ENCODE measurements at places on chromosomes 4 and X.

- H3K4me3 ChIP-seq, result no peak overlapping the region
- no peaks in the 10 kb centered on the region for H3K27me3 ChIP-seq
- no peaks in the 10 kb centered on the region for H3K36me3 ChIP-seq
- DNase-seq, result no peak
- no peaks in the 10 kb centered on the region for H3K4me1 ChIP-seq
Observed at GRCh38 chrX:111386615-111387233, 25.3 kb downstream of the DCX start.

DNA sequence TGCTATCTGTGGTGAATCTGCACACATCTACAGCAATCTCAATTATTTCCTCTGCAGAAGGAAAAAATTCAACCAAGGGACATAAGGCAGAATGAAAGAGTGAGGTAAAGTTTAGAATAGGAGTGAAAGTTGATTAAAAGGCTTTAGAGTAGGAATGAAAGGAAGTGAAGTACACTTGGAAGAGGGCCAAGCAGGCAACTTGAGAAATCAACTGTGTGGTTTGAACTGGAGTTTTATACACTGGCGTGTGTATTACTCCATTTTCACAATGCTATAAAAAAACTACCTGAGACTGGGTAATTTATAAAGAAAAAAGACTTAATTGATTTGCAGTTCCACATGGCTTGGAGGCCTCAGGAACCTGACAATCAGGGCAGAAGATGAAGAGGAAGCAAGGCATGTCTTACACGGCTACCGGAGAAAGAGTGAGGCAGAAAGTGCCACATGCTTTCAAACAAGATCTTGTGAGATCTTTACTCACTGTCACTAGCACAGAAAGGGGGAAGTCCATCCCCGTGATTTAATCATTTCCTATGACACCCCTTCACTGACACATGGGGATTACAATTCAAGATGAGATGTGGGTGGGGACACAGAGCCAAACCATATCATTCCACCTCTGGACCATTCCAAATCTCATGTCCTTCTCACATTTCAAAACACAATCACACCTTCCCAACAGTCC is 234.8 kb downstream of the IL15 start:
- no peak overlapping the region for H3K27ac ChIP-seq
- no peak for DNase-seq
- no peaks in the 10 kb centered on the region for H3K4me1 ChIP-seq
- H3K36me3 ChIP-seq, result no peaks in the 10 kb centered on the region
- no peak overlapping the region for H3K4me3 ChIP-seq
- H3K27me3 ChIP-seq, result no peaks in the 10 kb centered on the region

DNA sequence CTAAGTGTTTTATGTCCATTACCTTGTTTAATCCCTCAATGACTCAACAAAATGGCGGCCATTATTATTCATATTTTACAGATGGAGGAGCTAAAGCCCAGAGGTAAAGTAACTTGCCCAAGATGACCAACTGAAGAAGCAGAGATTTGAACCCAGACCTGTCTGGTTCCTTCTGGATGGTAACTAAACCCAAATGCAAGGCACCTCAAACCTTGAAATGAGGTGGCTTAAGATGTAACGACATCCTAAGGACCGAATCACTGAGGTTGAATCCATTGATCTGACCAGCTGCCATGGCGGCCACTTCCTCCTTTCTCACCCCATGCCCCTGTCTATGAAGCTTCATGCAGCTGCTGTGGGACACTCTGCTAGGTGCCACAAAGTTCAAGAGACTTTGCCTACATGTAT is 932 bp downstream of the TLR10 start:
- no peaks in the 10 kb centered on the region for H3K27me3 ChIP-seq
- no peak overlapping the region for H3K27ac ChIP-seq
- no peak overlapping the region for H3K4me3 ChIP-seq
- H3K4me1 ChIP-seq, result no peaks in the 10 kb centered on the region

DNA sequence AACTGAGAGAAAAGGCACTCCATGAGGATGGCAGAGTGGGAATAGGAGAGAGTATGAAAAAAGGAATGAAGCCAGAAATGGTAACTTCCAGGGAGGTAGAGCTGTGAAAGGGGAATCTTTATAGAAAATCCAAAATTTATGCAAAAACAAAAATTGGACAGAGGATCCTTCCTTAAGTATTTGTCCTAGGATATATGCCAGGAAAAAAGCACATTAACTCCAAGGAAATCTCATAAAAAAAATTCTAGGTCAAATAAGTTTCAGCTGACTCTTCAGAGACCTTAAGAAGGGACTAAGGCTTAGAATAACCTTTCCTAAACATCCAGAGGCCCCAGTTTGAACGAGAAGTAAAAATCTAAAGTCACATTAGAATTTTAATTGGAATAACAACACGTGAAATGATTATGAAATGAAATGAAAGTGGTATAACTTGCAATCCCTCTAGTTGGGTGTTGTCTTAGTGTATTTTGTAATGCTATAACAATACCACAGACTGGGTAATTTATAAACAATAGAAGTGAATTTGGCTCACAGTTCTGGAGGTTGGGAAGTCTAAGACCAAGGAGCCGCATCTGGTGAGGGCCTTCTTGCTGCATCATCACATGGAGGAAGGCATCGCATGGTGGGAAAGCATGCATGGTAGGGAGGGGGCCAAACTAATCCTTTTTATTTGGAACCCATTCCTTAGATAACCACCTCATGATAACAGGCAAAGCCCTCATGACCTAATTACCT is 145.4 kb upstream of the RXFP1 start:
- DNase-seq, result no peak
- no peaks in the 10 kb centered on the region for H3K27me3 ChIP-seq
- H3K4me1 ChIP-seq, result no peaks in the 10 kb centered on the region
- no peak overlapping the region for H3K27ac ChIP-seq
- no peak overlapping the region for H3K4me3 ChIP-seq
- H3K36me3 ChIP-seq, result no peaks in the 10 kb centered on the region

- no peaks in the 10 kb centered on the region for H3K36me3 ChIP-seq
- no peak overlapping the region for H3K27ac ChIP-seq
- no peak for DNase-seq
- no peaks in the 10 kb centered on the region for H3K4me1 ChIP-seq
- H3K4me3 ChIP-seq, result no peak overlapping the region
- H3K27me3 ChIP-seq, result no peaks in the 10 kb centered on the region
Observed at GRCh38 chrX:45619290-45619689, 418.6 kb upstream of the DIPK2B start.

GRCh38 chr4:141435446-141436225 is 200.7 kb upstream of the IL15 start:
- H3K27ac ChIP-seq, result no peak overlapping the region
- DNase-seq, result no peak
- H3K27me3 ChIP-seq, result no peaks in the 10 kb centered on the region
- H3K36me3 ChIP-seq, result no peaks in the 10 kb centered on the region
- H3K4me3 ChIP-seq, result no peak overlapping the region

GRCh38 chr4:73762409-73762808 is 22.0 kb downstream of the CXCL8 start:
- H3K4me1 ChIP-seq, result no peaks in the 10 kb centered on the region
- H3K27me3 ChIP-seq, result no peaks in the 10 kb centered on the region
- H3K4me3 ChIP-seq, result no peak overlapping the region
- no peaks in the 10 kb centered on the region for H3K36me3 ChIP-seq
- no peak for DNase-seq

DNA sequence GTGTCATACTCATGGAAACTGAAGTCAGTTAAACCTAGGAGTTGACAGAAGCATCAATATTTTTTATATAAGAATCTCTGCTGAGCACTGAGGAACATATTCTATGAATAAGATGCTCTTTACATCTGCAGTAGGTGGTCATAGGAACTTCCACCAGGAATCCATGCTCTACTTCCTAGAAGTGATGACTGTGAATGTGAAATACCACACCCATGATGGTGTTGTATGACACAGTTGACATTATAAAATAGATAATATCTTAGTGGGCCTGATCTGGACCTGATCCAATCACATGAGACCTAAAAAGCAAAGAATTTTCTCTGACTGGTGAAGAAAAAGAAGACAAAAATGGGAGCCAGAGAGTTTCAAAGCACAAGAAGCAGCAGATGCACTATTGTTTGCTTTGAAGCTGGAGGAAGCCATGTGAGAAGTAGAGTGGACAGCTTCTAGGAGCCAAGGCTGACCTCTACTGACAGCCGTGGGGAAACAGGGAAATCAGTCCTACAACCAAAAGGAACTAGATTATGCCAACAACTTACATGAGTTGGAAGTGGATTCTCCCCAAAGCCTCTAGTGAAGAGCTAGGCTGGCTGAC is 68.6 kb upstream of the HS3ST1 start:
- no peak overlapping the region for H3K4me3 ChIP-seq
- no peaks in the 10 kb centered on the region for H3K27me3 ChIP-seq
- no peak overlapping the region for H3K27ac ChIP-seq
- H3K36me3 ChIP-seq, result no peaks in the 10 kb centered on the region
- DNase-seq, result no peak
- no peaks in the 10 kb centered on the region for H3K4me1 ChIP-seq

- H3K4me1 ChIP-seq, result peaks cover 67% of the 10 kb centered on the region
- no peaks in the 10 kb centered on the region for H3K36me3 ChIP-seq
- H3K27me3 ChIP-seq, result no peaks in the 10 kb centered on the region
- H3K4me3 ChIP-seq, result no peak overlapping the region
- peak overlapping the region; percentile 76 for H3K27ac ChIP-seq
Observed at GRCh38 chrX:154737136-154737535, 13.7 kb downstream of the GAB3 start.

DNA sequence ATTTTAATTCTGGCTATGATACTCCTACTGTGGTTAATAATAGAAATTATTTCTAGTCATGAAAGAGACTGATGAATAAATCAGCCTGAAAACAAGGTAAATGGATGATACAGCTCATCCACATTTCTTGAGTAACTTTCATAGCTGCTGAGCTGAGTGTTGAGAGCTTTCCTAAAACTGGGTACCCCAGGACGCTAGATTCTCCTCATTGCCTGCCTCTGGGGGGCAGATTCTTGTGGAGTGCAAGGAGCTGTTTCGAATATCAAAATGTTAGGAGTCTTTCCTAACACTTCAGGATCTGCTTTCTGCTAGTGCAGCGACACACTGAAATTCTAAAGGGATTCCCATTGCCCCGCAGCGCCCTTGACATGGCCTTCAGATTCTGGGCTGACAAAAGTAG is 2.1 kb downstream of the MND1 start:
- H3K36me3 ChIP-seq, result no peaks in the 10 kb centered on the region
- H3K27ac ChIP-seq, result no peak overlapping the region
- no peak for DNase-seq
- H3K4me1 ChIP-seq, result peaks cover 4% of the 10 kb centered on the region
- H3K27me3 ChIP-seq, result no peaks in the 10 kb centered on the region

DNA sequence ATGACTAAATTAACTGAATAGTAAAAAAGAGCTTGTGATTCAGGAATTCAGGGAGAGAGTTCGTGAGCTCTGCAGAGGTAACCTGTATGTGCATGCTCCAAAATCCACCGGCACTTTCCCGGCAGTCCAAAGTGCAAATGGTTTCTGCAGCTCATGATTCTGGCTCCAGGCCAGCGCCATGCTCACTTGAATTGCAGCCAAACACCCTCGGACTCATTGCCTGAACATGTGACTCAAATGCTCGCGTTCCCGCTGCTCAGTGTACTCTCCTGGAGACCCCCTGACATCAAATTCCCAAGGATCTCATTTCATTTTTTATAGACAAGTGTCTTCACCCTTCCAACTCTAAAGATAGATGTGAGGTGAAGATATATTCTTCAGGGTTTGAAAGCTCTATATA is 44.1 kb upstream of the SH3RF1 start:
- H3K27ac ChIP-seq, result no peak overlapping the region
- peak; percentile 68 for DNase-seq
- H3K27me3 ChIP-seq, result no peaks in the 10 kb centered on the region
- H3K36me3 ChIP-seq, result no peaks in the 10 kb centered on the region

DNA sequence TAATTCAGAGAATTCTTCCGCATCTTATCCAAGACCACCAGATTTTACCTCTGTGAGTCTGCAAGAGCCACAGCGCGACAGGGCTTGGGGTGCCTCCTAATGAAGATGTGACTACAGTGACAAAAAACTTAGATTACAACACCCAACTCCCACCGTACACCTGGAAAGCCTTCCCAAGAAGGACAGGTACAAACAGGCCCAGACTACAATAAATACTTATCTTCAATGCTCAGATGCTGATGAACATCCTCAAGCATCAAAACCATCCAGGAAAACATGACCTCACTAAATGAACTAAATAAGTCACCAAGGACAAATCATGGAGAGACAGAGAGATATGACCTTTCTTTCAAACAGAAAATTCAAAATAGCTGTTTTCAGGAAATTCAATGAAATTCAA is 20.8 kb upstream of the ABCG2 start:
- no peaks in the 10 kb centered on the region for H3K27me3 ChIP-seq
- H3K36me3 ChIP-seq, result no peaks in the 10 kb centered on the region
- H3K4me3 ChIP-seq, result no peak overlapping the region
- DNase-seq, result no peak
- H3K27ac ChIP-seq, result no peak overlapping the region

GRCh38 chr4:108109997-108110416 is 58.7 kb downstream of the LEF1 start:
- DNase-seq, result no peak
- no peaks in the 10 kb centered on the region for H3K4me1 ChIP-seq
- no peaks in the 10 kb centered on the region for H3K36me3 ChIP-seq
- no peaks in the 10 kb centered on the region for H3K27me3 ChIP-seq
- H3K27ac ChIP-seq, result no peak overlapping the region

DNA sequence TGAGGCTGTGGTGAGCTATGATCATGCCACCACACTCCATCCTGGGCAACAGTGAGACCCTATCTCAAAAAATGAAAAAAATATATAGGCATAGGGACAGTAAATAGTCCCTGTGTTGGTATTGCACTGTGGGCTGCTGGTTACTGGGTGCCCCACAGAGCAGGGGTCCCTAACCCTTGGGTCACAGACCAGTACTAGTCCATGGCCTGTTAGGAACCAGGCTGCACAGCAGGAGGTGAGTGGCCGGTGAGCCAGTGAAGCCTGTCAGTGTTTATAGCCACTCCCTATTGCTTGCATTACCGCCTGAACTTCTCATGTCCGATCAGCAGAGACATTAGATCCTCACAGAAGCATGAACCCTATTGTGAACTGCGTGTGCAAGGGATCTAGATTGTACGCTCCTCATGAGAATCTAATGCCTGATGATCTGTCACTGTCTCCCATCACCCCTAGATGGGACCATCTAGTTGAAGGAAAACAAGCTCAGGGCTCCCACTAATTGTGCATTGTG is 106.5 kb downstream of the TNIP2 start:
- no peak overlapping the region for H3K4me3 ChIP-seq
- no peak overlapping the region for H3K27ac ChIP-seq
- DNase-seq, result no peak
- H3K4me1 ChIP-seq, result no peaks in the 10 kb centered on the region

DNA sequence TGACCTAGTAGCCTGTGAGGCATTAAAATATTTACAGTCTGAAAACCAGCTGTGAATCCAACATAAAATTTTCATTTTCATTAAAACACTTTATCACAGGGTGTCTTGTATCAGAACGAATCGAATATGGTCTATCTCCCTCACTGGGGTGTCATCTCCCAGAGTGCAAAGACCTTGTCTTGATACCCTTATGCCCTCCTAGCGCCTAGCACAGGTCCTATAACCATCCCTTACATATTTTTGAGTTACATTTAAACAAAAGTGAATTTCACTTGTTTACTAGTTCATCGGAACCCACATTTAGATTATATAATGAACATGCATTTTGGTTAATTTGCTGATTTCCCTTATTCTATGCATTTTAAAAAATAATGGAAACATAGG is 14.0 kb downstream of the DIPK2B start:
- no peaks in the 10 kb centered on the region for H3K27me3 ChIP-seq
- no peak overlapping the region for H3K27ac ChIP-seq
- no peaks in the 10 kb centered on the region for H3K36me3 ChIP-seq
- no peaks in the 10 kb centered on the region for H3K4me1 ChIP-seq
